ENCODE measurements at places on chromosomes 1 and 21. TPM values are rescaled to one million over a fixed set of nuclear protein-coding genes. Genes with fewer than 3 reads are reported as not detected.

DNA sequence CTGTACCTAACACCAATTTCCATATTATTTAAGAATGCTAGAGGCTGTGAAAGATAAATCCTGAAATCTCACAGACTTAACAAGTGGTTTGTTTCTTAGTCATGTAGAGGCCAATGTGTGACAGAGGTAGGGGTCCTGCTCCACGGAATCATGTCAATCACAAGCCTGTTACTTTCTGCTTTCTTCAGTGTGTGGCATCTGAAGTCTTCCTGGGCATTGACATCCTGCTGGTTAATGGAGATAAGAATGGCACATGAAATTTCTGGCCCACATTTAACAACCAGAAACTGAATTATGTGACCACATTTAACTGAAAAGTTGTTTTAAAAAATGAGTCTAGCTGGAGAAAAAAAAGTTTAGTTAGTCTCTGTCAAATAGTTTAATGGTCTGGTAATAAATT lies 68.3 kb upstream of the PLA2G4A start:
- no peaks in the 10 kb centered on the region for H3K36me3 ChIP-seq
- no peaks in the 10 kb centered on the region for H3K4me1 ChIP-seq
- no peaks in the 10 kb centered on the region for H3K27me3 ChIP-seq
- no peak overlapping the region for H3K4me3 ChIP-seq
- DNase-seq: no peak

The FMO5 gene
- total RNA-seq: 95.9 TPM

DNA sequence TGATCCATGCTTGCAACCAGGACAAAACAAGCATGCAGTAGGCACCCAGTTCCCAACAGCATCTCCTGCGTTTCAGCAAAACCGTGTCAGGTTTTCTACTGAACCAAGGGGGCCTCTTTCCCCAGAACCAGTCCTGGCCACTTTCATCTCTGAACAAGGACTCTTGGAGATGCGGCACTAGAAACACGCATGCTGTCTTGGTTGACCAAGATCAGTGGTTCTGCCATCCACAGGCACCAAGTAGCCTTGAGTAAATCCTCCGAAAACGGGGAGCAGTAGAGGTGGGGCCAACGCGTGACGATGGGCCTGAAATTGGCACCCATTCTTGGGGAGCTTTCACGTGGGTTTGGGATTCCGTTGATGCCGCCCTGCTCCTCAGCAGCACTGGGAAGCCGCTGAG lies 62.5 kb upstream of the AJAP1 start:
- H3K4me3 ChIP-seq: no peak overlapping the region
- no peaks in the 10 kb centered on the region for H3K36me3 ChIP-seq
- no peaks in the 10 kb centered on the region for H3K4me1 ChIP-seq
- no peak for DNase-seq
- no peaks in the 10 kb centered on the region for H3K27me3 ChIP-seq

DNA sequence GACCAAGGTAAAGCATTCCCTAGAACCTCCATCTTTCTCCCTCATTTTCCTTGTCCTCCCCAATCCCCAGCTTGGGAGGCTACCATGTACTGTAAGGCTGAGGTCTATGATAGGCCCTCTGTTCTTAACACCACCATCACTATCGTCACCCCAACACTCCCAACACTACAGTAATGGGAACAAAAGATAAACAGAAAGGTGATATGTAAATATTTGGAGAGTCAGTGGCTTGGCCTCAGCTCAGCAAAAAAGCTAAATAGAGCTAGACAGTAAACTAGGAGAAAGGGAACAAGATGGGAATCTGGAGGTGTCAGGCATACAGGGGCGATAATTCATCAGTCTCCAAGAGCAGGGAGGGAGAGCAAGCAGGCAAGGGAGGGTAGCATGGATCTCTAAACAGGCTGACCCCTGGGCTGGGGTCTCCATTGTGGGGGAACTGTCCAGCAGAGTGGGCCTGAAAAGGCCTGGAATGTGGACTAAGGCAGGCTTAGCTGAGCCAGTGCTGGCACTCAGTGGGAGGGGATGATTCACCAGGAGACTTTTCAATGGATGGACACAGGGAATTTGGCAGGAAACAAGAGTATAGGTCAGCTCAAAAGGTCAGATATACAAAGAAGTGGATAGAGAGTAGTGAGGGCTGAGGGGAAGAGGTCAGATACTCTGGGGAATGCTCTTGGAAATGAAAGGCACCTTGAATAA lies 6.7 kb downstream of the WNT2B start:
- H3K27me3 ChIP-seq: no peaks in the 10 kb centered on the region
- H3K4me1 ChIP-seq: no peaks in the 10 kb centered on the region
- H3K27ac ChIP-seq: no peak overlapping the region
- DNase-seq: no peak

The SH2D5 gene
- total RNA-seq: 0.52 TPM

GRCh38 chr1:236354330-236355147 lies 39.5 kb upstream of the EDARADD start:
- no peaks in the 10 kb centered on the region for H3K27me3 ChIP-seq
- DNase-seq: no peak
- H3K36me3 ChIP-seq: no peaks in the 10 kb centered on the region
- H3K4me3 ChIP-seq: no peak overlapping the region
- no peak overlapping the region for H3K27ac ChIP-seq
- no peaks in the 10 kb centered on the region for H3K4me1 ChIP-seq

- no peaks in the 10 kb centered on the region for H3K36me3 ChIP-seq
- no peaks in the 10 kb centered on the region for H3K27me3 ChIP-seq
- no peak overlapping the region for H3K27ac ChIP-seq
- H3K4me3 ChIP-seq: no peak overlapping the region
- DNase-seq: no peak
Measured at GRCh38 chr1:41613689-41614574, 129.4 kb upstream of the EDN2 start.

The TMEM269 gene
- total RNA-seq: not detected

The NTNG1 gene
- 12.6 TPM for total RNA-seq

The SH2D1B gene
- 1.9 TPM for total RNA-seq

DNA sequence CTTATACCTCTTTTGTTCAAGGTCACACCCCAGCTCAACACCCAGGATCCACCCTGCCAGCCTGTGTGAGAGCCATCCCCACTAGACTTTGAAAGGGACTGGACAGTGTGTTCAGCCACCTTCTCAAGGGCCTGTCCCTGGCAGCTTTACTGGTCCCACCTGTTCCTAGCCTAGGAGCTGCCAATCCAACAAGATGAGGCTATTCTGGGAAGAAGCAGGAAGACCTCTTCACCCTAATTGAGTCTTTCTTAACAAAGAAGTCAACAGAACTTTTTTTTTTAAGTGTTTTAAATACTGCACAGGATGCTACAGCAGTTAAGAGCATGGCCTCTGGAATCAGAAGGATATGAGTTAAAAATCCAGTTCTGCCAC lies 95.8 kb upstream of the HOOK1 start:
- H3K4me1 ChIP-seq: peaks cover 4% of the 10 kb centered on the region
- H3K36me3 ChIP-seq: no peaks in the 10 kb centered on the region
- no peak overlapping the region for H3K4me3 ChIP-seq
- H3K27ac ChIP-seq: no peak overlapping the region

- H3K36me3 ChIP-seq: no peaks in the 10 kb centered on the region
- H3K27me3 ChIP-seq: no peaks in the 10 kb centered on the region
- DNase-seq: no peak
Measured at GRCh38 chr1:47564570-47564969, 126.7 kb downstream of the FOXD2 start.

GRCh38 chr21:31731056-31731856 lies 662 bp downstream of the SCAF4 start:
- H3K27me3 ChIP-seq: no peaks in the 10 kb centered on the region
- H3K27ac ChIP-seq: peak overlapping the region; percentile 91
- H3K36me3 ChIP-seq: no peaks in the 10 kb centered on the region
- peaks cover 40% of the 10 kb centered on the region for H3K4me1 ChIP-seq
- peak; percentile 79 for DNase-seq
- H3K4me3 ChIP-seq: peak overlapping the region; percentile 97

DNA sequence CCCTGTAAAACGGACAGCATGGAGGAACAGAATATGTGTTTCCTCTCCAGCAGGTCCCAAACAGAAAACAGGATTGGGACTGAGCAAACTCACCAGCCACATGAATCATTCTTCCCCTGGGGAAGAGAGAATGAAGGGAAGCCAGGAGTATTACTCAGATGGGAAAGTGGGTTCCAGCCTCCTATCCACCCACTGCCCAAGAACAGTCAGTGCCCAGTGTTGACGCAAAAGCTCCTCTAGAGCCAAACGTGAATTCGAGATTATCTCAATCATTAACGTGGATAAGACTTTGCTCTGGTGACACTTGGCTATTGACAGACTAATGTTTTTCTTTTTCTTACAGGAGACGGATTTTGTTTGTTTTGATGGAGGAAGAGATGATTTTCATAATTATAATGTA lies 9.3 kb downstream of the MIA3 start:
- H3K36me3 ChIP-seq: peaks cover 98% of the 10 kb centered on the region
- no peak for DNase-seq
- H3K27ac ChIP-seq: no peak overlapping the region
- H3K4me3 ChIP-seq: no peak overlapping the region
- no peaks in the 10 kb centered on the region for H3K4me1 ChIP-seq
